NCI-H1092 treated with DMSO at 0.1 percent for 48 hours (cell line): ENCODE measurements at places on chromosomes 3 and 15.

GRCh38 chr3:118683636-118684035 lies 351.0 kb downstream of the IGSF11 start:
- no peak for DNase-seq

DNA sequence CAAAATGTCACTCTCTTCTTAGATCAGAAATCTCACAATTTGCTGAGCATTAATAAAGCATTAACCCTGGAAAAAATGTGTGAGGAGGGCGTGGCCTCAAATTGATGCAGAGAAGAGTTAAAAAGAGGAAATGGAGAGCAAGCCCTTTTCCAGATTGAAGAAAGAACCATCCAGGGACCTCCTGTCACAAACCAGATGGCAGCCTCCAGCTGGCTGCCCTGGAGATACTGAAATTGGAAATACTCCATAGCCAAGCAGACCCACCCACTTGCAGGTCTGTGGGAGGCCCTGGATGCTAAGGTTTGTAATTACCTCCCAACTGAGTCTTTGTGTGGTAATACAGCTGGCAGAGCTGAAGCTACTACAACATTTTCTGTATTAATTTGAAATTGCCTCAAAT lies 214.9 kb downstream of the IL20RB start:
- DNase-seq, result no peak

DNA sequence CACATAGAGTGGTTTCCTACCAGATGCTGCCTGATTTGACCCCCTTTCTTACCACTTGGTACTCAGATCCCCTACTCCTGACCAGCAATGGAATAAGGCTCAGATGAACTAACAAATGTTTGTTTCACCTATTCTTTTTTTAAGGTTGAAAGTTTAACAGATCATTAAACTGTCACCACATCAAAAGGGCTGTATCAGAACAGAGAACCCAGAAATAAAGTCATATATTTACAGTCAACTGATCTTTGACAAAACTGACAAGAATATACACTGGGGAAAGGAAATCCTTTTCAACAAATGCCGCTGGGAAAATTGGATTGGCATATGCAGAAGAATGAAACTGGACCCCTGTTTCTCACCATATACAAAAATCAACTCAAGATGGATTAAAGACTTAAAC lies 56.0 kb downstream of the GPR176 start:
- no peak for DNase-seq

- no peak for DNase-seq
Observed at GRCh38 chr3:81041331-81041730, 720.1 kb downstream of the GBE1 start.

DNA sequence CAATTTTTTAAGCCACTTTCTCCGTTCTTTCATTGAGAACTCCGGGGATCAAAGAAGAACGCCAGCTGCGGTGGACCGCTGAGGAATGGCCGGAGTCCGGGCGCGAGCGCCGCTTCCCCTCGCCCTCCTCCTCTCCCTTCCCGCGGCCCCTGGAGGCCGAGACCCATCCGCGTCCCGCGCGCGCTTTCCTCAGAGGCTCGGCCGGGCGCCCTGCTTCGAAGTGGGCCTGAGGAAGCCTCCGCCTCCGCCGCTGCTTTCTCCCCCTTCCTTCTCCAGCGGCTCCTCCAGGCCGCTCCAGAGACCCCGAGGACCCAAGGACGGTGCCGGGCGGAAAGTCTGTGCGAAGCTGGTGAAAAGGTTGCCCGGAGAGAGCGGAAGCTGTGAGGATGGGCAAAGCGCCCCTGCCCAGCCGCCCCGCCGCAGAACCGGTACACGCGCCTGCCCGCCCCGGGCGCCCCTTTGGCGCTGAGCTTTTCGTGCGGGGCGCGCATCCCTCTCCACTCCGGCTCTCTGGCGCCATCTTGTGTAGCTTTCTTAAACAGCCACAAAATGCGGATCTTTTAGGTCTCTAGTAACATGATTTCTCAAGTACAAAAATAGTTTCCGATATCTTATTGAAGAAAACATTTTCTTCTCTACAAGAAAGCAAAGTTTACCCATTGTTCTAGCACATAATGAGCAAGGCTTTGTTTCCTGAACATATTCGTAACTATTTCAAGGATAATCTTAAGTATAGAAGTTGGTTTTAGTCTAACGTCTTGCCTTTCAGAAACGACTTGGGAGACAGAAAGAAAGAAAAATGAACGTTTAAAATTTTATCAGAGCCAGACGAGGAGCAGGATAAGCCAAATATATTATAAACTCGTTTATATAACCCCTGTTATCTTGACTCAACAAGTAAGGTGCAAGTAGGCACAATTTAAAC lies 59.2 kb upstream of the FAM174B start:
- DNase-seq, result peak; percentile 81

DNA sequence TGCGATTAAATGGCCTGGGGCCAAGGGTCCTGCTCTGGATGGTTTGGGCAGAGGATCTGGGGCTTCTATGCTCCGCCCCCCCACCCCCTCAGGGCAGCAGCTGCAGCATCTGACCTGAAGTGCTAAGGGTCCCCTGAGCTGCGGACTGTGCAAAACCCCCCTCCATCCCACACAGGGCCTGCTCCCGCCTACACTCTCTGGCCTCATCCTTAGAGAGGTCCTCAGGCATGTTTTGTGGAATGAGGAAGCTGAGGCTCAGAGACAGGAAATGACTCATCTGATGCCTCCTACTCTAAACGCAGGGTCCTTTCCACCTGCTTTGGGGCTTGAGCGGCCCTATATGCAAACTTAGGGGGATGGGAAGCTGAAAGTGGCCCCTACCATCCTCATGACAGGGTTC lies 59.5 kb upstream of the CTSH start:
- no peak for DNase-seq

DNA sequence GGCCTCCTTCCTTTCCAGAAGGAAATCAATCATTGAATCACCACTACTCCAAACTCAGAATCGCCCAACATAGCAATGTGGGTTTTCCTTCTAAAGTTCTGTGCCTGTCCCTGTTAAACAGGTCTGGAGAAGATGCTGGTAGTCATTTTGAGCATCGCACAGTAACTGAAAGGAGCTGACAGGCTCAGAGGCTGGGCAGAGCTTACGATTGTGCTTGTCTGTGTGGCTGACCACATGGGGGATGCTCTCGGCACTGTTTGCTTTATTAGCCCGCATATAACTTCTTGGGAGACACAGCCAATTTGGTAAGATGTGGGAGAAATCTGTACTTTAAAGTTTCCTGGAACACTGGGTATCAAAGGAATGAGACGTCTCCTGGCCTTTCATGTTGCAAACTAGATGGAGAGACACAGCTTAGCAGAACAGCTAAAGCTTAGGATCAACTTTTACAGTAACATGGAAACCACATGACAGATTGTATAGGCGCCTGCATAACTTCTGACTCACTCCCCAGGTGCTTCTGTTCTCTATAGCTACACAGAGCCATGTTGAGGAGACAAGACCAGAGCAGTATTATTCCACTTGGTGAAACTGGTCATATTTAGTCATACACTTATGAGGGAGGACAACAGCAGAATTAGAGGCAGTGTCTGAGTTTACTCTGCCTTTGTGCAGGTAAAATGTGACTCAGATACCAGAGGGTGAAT lies 374.1 kb downstream of the RORA start:
- DNase-seq, result no peak

DNA sequence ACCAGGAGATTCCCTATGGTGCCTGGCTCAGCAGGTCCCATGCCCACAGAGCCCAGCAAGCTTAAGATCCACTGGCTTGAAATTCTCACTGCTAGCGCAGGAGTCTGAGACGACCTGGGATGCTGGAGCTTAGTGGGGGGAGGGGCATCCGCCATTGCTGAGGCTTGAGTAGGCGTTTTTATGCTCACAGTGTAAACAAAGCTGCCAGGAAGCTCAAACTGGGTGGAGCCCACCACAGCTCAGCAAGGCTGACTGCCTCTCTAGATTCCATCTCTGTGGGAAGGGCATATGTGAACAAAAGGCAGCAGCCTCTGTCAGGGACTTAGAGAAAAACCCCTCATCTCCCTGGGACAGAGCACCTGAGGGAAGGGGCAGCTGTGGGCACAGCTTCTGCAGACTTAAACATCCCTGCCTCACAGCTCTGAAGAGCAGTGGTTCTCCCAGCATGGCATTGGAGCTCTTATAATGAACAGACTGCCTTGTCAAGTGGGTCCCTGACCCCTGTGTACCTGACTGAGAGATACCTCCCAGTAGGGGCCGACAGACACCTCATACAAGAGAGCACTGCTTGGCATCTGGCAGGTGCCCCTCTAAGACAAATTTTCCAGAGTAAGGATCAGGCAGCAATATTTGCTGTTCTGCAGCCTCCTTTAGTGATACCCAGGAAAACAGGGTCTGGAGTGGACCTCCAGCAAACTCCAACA lies 231.5 kb upstream of the SETMAR start:
- no peak for DNase-seq
